ENCODE measurements at places on chromosomes 3 and 15. TPM values are rescaled to one million over a fixed set of nuclear protein-coding genes. Genes with fewer than 3 reads are reported as not detected.

DNA sequence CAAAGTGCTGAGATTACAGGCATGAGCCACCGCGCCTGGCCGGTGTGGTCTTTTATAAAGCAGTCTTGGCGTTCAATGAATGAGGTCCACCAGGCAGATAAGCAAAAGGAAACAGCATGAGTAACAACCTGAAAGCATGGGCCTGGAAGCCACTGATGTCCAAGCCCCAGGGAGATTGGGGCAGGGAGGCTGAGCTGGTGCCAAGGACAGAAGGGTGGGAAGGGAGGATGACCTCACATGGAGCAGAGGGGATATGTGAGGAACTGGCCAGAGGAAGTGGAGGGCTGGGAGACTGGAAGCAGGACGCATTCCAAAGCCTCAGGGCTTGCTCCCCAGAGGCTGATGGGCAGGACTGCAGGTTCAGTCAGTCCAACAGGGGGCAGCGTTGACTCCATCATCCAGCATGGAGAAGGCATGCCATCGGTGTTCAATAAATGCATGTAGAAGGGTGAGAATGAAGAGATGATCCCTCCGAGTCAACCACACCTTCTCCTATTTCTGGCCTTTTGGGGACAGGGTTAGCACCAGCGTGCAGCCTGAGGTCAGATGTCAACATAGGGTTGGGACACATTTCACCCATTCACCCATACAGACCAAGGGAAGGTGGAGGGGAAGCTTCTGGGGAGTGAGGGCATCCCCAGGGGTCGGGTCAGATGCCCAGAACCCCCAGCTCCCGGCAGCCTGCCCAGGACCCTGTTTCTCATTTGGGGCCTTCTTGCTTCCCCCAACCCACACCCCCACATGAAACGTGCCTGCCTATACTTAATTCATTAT is 14.8 kb downstream of the MYL3 start:
- no peak for DNase-seq

DNA sequence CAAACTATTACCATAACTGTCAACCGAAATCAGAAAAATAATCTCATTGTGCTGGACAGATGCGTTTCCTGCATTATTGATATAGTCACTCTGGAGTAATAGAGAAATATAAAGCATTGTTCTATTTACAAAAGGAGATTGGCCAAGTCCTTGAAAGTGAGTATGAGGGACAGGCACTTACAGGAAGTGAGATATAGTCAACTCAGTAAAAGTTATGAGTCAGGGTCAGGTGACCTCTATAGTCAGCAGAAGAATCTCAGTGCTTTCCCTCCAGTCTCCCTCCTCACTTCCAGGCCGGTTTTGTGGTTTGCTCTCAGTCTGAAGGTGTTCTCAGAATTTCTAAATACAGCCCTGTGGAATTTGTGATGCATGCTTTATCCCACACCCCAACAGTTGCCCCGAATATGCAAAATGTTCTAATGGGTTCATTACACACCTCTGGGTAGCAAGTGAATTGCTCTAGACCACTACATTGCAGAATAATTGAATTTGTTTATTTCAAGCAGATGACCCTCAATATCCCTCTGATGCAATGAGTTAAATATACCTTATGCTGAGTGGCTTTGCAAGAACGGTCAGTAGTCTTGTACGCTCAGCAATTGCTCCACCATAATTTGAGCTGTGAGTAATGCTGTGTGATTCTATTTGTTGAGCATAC is 787.7 kb downstream of the MCTP2 start:
- no peak for DNase-seq

DNA sequence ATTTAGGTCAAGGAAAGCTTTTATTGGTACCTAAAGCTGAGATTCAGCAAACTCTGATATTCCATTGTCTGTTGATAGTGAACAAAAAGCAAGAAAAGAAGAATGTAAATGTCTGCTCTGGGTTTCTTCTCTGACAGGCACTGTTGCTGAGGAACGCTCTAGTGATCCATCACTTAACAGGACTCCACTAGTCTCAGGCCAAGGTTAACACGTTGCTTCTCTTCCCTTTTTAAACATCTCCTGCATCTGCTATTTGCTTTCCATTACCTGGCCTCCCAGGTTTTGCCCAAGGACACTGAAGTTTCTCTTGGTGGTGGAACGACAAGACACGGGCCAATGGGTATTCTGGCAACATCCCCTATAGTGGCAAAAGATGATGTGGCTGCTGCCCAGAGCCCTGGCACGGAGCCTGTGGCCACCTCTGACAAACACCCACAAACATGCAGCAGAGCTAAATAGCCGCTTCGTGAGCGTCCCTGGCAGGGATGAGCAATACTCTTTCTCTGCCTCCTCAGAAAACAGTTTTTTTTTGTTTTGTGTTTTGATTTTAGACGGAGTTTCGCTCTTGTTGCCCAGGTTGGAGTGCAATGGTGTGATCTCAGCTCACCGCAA is 97.8 kb upstream of the AKAP13 start:
- no peak for DNase-seq

GRCh38 chr3:102233881-102234280 is 200.9 kb upstream of the ZPLD1 start:
- no peak for DNase-seq

Gene CTXN2
- total RNA-seq: not detected

Gene ALDH1A3
- total RNA-seq: not detected
